ENCODE measurements at places on chromosomes 12 and 14. TPM values are rescaled to one million over a fixed set of nuclear protein-coding genes. Genes with fewer than 3 reads are reported as not detected.

Gene ASIC1
- polyA plus RNA-seq, result 4.7 TPM

Gene KRT1
- 0.51 TPM for polyA plus RNA-seq

Gene TESPA1
- 1.6 TPM for polyA plus RNA-seq

Gene IRAK3
- 3.4 TPM for polyA plus RNA-seq

Gene RIMKLB
- polyA plus RNA-seq, result 65.2 TPM

Gene BICDL1
- polyA plus RNA-seq, result 14.9 TPM

Gene DHRS2
- 0.84 TPM for polyA plus RNA-seq

Gene IAPP
- polyA plus RNA-seq, result 0.10 TPM

- DNase-seq, result no peak
These were observed 78.8 kb downstream of the GSC start for GRCh38 chr14:94690896-94691659.

GRCh38 chr12:110561471-110562201, 21.5 kb downstream of the PPTC7 start:
- no peak for DNase-seq

DNA sequence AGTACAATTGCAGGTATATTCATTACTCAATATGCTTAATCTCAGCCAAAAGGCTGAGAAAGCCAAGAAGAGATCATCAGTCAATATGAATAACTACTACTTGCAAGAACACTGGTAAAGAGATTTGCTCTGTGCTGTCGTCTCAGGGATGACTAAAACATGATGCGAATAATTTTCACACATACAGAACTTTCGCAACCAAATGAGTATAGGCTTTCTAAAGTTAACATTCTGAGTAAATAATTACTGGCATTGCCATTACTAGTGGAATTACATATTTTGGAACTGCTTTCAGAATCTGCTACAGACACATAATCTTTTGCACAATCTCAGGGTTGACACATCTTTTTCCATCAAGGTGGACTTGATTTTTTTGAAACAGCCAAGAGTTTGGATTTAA, 24.7 kb downstream of the NCKAP1L start:
- DNase-seq, result no peak

DNA sequence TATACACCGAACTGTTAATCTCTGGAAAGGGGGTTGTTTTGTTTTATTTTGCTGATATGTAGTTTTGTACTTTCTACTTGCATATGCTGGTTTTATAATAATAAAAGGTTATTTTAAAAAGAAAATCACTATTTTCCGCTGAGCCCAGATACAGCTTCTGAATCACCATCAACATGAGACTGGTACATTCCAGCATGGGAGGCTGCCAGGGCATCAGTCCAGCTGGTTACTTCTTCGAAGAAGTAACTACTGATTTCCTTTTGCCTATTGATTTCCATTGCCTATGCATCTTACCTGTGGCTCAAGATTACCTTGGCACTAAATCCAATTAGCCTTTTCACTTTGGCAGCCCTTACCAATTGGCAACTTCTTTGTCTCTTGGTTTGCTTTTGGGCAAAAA, 11.7 kb upstream of the OSBPL8 start:
- DNase-seq, result no peak

GRCh38 chr12:102643879-102644575, 163.7 kb upstream of the IGF1 start:
- no peak for DNase-seq

DNA sequence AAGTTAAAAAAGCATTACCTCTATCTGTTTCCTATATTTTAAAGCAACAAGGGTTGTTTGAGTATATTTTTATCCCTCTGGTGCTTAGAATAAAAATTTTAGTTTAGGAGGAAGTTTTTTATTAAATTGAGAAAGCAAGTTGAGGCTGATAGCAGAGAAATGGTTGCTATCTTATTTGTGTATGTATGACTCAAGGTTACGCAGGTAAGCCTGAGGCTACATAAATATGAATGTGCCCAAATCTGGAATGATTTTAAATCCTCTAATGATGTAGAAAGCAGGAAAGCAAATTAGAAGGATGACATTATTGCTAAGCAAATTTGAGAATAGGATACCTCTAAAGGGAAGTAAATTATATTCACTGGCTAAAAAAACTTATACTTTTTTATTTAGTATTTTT, 109.8 kb downstream of the ACSS3 start:
- no peak for DNase-seq

DNA sequence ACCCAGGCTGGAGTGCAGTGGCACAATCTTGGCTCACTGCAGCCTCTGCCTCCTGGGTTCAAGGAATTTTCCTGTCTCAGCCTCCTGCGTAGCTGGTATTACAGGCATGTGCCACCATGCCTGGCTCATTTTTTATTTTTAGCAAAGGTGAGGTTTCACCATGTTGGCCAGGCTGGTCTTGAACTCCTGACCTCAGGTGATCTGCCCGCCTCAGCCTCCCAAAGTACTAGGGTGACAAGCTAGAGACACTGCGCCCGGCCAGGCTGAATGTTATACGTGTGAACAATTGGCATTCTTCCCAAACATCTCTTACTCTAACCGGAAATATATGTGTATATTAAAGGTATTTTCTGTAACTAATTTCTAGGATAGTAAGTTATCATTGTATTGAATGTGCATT, 13.2 kb upstream of the LIMA1 start:
- no peak for DNase-seq

- DNase-seq, result no peak
These were observed 8.0 kb upstream of the SLC17A8 start for GRCh38 chr12:100348657-100349454.

DNA sequence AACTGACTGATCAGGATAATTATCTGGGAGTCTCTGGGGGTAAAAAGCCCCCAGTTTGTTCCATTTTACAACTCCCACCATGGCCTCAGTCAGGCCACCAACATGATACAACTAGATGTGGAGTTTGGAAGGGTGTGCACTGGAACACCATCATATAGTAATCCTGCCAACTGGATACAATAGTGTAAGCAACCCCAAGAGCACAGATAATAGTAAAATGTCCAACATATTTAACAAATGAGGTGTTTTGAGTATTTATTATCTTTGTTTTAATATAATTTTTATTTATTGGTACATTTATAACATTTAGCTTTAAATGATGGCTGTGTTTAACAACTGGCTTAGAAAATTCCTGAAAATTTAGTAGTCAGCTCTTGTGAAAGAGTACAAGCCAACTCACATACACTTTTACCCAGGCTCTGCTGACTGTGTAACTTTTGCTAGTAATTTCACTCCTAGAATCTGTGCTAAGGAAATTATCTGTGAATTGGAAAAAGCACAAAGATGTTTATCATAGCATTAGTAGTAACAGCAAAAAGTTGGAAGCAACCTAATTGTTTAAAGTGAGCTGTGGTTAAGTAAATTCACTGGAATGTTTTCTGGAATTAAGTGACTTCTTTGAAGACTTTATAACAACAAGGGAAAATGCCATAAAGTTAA, 196.8 kb downstream of the RAD51B start:
- DNase-seq, result peak; percentile 20

DNA sequence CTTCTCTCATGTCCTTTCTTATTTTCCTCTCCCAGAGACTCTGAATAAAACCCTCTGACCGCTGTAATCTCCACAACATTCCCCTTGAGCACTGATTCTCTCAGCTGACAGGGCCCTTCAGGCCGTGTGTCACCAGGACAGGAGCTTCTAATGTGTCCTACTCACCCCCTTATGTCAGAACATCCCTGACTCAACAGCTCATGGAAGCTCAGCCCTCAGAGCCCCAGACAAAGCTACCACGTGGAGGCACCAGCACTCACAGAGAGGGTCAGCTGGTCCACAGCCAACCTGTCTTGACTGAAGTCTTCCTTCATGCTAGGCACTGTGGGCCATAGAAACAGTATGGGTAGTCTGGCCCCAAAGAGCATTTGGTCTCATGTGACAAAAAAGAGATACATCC, 49.8 kb downstream of the SMUG1 start:
- DNase-seq, result no peak

- no peak for DNase-seq
These were observed 71.3 kb downstream of the CLMN start for GRCh38 chr14:95248432-95248831.

DNA sequence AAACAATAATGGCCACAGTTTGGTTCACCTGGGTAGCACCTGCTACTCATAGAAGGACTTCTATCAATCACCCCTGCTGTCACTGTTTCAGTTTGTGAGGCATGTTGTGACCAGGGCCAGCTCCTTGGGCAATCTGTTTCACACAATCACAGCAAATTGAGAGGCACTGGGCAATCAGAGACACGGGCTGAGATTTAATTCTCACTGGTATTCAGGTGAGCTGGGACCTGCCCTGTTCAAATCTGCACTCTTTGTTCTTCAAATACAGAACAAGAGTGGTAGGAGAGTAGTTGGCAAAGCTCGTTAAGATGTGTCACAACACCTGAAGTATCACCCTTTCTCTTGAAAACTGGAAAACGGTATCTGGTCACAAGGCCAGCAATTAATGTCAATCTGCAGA, 57.8 kb upstream of the NAP1L1 start:
- no peak for DNase-seq

- no peak for DNase-seq
These were observed 5.4 kb upstream of the IPO8 start for GRCh38 chr12:30701056-30701455.

GRCh38 chr12:39935275-39935674, 170.6 kb downstream of the SLC2A13 start:
- no peak for DNase-seq

DNA sequence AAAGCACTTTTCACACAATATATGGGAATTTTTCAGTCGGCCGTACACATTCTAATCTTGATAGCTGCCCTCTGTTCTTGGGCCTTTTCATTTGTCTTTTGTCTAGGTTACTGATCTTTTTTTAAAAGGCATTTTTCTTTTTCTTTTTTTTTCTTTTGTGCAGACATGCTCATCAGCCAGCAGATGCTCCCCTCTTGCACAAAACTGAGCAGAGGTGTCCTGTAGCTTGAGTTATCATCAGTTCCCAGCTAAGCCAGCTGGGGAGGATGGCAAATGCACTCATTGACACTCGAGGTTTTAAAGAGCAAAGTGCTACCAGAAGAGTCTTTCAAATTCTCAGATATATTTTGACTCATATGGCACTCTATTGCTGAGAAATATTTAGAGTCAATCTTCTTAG, 913.9 kb upstream of the SEL1L start:
- DNase-seq, result no peak

DNA sequence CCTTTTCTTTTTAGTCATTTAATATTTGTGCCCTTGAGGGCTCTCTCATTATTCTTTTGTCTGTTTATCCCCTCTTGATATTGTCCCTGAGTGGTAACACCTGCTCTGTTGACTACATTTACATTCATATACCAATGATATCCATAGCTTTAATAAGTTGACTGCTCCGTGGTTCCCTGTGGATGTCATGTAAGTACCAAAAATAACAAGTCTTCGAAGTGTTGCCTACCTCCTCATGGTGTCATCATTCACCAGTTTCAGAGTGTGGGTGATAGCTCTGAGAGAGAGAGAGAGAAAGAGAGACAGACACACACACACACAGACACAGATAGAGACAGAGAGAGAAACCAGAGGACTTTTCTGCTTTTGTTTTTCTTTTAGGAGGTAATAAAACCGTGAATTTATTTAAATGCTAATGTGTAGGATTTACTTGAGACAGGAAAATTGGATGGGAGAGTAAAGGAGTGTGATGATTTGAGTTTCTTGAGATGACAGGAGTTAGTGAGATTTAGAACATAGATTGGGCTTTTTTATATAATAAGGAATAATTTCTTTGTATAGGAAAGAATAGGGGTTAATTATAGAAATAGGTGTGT, 52.2 kb downstream of the PAPOLA start:
- DNase-seq, result no peak

GRCh38 chr12:85866986-85867776, 6.9 kb upstream of the NTS start:
- peak; percentile 29 for DNase-seq

DNA sequence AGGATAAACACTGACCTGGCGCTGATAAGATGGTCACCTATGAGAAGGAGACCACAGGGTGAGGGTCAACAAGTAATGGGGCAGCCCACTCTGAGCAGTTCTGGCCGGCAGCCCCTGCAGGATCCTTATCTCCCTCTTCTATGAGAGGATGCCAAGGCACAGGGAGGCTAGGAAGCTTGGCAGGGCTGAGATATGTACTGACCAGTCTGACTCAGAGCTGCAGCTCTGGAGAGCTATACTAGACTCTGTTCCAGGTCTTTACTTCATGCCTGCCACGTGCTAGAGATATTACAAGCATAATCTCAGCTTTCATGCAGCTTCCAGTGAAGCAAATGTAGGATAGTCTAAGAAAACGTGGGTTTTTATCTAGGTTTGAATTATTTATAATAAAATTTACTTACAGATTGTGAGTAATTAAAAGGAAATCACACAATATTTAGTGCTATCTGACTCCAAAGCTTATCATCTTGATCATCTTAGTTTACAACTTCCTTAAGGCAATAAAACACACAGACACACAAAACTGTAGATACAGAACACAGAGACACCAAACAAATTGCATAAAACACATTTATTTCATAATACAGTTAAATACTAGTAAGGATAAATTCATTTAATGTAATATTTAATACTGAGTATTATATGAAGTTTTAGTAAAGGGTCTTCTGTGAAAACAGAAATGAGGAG, 32.3 kb downstream of the GIT2 start:
- no peak for DNase-seq

GRCh38 chr12:51687177-51687576, 96.1 kb downstream of the SCN8A start:
- DNase-seq, result peak; percentile 52

- DNase-seq, result no peak
These were observed 478.5 kb downstream of the ATP23 start for GRCh38 chr12:58419905-58420304.

- no peak for DNase-seq
These were observed 52.5 kb downstream of the NTF3 start for GRCh38 chr12:5484426-5484825.

DNA sequence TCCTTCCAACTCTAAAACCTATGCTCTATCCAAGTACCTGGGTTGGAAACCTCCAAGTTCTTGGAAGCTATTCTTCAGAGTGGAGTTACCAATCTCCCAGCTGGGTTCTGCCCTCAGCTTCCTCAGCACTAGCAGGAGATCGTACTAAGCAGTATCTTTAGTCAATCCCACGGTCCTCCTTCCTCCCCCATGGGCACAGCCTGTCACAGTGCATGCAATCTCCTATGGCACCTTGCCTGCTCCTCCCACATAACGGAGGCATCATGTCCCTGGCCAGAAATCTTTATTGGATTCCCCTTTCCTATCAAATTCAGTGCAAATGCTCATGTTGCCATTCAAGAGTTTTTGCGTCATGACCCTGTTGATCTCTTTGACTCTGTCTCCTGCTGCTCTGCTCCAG, 5.4 kb upstream of the LPAR5 start:
- DNase-seq, result no peak

GRCh38 chr14:63938198-63939005, 85.6 kb downstream of the SYNE2 start:
- DNase-seq, result no peak

DNA sequence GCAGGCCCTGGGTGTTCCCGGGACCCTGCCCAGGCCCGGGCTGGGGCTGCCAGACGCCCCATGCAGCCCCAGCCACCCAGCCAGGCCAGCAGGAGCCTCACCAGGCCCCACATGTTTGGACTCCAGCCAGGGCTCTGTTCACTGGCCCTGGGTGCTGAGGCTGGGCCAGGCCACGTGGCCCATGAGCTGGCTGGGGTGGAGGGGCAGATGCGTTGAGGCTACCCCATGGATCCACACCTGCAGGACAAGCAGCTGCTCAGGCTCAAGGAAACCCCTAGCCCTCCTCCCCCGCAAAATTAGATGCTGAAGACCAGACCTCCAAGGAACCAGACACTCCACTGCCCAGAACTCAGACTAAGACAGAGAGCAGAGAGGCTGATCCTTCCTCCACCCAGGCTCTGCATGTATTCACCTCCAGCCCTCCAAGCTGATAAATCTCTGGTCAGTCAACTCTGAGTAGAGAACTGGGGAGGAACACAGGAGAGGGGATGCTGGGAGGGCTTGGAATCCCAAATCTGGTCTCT, 1.6 kb downstream of the CDH24 start:
- DNase-seq, result no peak
